ENCODE measurements at places on chromosomes 2 and 18.

DNA sequence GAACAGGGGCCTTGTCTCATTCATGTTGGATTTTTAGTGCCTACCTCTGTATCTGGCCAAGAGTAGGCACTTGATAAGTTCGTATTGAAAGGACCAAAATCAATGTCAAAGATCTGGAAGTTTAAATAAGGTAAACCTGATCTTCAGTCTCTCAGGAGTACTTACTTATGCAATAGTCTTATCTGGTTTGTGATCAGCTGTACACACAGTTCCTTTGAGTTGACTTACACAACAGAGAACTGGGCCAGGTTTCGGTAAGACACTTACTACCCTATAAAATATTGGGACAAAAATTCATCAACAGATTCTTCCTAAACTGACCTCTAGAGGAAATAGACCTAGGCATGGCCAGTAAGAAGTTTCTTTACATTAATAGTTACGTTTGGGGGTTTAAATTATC lies 113.6 kb upstream of the NXPH2 start:
- ATAC-seq, result no peak

DNA sequence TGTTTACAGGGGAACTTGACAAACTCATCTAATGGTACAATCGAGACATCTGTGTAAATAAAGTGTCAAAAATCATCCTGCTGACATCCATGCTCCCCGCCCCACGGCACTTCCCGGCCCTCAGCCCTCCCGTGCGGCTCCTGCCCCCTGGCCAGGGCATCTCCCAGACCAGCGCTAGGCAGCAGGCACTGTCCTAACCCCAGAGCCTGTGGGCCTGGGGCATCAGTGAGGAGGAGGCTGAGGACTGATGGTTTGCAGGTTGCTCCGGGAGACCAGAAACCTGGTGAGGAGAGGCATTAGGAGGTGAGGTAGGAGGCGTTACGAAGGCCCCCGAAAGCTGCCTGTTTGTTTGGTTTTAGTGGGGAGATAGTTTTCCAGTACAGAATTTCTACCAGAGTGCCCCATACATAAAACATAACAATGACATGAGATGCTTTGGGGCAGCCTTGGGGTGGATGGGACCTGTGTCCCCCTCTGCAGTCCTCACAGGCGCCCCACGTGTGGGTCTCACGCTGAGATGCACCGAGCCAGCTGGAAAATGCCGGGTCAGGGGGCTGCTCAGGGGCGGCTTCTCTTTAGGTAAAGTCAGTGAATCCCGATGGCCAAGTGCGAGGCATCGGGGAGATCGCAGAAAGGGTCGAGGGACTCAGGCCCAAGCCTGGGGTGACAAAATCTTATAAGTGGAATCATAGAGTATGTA lies 114.2 kb downstream of the RTP5 start:
- no peak for ATAC-seq

GRCh38 chr2:79219383-79219988 lies 59.9 kb upstream of the REG3A start:
- ATAC-seq, result no peak

DNA sequence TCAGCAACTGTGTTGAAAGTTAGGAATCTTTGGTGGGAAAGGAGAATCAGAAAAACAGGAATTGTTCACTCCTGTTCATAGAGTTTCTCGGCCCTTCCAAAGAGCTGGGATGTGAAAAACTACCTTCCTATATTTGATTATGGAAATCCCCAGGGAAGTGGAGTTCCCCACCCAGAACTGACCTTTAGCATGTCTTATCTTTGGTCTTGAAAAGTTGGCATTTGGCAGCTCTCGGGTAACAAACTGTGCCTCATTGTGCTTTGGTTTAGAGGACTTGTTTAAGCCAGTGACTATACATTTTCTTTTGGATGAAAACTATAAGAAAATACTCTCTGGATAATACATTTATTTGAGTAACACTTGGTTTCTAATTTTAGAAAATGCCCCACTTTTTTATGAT lies 51.3 kb upstream of the CERS6 start:
- no peak for ATAC-seq

GRCh38 chr2:184339966-184340365 lies 258.4 kb upstream of the ZNF804A start:
- ATAC-seq, result peak; percentile 75

DNA sequence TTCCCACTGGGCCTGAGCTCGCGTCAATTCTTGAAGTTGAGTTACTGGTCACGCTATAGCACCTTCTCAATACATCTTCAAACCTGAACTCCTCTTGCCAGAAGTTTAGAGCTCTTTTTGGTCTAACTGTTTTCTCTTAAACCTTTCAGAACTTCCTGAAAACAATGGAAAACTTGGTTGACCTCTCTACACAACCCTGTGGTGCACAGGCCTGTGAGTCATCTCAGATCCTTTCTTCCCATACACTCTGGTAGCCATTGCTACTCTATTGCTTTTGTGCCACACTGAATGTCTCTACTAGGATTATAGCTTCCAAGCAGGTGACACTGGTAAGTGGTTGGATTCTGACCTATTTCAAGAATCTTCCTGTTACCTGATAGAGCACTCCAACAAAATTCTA lies 321.5 kb upstream of the FSIP2 start:
- no peak for ATAC-seq
